Activated CD8-positive, alpha-beta memory T cell treated with anti-CD3 and anti-CD28 coated beads, Interleukin-2, amount 50 U/mL, for 4 hours (primary cell): ENCODE measurements at places on chromosomes 12 and 14.

DNA sequence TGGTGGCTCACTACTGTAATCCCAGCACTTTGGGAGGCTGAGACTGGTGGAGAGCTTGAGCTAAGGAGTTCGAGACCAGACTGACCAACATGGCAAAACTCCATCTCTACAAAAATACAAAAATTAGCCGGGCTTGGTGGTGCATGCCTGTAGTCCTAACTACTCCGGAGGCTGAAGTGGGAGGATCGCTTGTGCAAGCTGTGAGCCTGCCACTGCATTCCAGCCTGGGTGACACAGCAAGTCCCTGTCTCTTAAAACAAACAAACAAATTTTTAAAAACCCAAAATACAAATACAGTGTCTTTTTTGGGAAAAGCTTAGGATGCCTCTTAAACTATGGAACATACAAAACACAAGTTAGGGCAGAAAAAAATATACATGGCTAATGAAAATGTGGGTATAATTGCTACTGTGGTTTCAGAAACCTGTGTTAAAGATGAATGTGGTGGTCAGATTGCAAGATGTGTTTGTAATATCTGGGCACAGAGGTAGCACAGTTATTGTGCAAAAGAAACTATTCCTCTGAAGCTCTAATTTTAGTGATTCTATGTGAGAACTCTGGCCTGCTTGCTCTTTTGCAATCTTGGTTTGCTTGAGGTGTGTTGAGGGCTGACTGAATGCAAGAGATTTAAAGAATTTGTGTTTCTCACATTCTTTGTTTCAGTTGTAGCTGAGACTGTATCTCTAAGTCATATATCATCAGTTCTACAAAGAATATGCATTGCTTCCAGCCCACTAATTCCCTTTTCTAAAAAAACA is 3.9 kb upstream of the HSPA2 start:
- DNase-seq, result no peak

- DNase-seq, result no peak
These were observed 34.6 kb downstream of the ADGRD1 start for GRCh38 chr12:130988261-130988660.

DNA sequence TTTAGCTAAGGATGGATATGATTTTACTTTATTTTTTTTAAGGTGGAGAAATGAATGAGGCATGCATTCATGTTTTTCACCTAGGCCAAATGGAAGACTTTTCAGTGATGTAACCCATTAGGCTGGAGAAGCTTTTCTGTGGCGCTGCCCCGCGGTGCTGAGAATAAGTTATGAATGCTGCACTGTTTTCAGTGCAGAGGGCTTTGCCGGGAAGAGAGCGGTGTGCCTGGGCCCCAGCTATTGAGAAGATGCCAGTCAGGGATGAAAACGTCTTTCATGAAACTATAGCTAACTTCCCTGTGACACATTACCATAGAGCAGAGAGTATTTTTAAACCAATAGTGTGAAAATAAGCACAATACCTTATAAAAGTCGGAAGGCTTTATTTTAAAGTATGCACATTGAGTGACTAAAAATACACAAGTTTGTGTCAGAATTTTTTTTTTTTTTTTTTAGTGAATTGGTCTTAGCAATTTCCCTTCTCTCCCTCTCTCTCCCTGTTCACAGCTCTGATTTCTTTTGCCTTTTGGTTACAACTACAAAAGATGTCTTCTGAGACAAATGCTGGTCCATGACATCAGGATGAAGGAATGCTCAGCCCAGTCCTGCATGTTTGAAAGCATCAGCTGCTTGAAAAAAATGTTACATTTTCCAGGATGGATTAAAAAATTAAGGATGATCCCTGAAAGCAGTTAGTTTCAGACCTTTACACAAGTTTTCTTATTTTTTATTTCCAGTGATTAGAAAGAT is 48.3 kb downstream of the NPAS3 start:
- DNase-seq, result no peak

- DNase-seq, result no peak
These were observed 8.0 kb downstream of the PHB2 start for GRCh38 chr12:6962285-6963015.

DNA sequence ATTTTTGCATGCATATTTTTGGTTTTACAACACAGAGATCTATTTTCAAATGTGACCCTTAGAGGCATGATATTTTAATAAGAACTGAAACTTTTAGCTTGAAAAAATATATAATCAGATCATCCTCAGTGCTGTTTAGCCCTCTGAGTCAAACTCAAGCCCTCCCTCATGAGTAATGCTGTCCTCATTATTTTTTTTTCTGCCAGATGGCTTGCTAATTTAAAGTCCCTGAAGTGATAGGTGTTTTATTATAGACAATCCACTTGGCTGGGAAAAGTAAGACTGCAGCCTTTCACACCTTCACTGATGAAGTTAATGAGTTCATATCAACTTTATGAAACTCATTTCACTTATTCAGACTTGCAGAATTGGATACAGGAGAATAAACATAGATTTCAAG is 227.7 kb downstream of the SLC16A7 start:
- no peak for DNase-seq

DNA sequence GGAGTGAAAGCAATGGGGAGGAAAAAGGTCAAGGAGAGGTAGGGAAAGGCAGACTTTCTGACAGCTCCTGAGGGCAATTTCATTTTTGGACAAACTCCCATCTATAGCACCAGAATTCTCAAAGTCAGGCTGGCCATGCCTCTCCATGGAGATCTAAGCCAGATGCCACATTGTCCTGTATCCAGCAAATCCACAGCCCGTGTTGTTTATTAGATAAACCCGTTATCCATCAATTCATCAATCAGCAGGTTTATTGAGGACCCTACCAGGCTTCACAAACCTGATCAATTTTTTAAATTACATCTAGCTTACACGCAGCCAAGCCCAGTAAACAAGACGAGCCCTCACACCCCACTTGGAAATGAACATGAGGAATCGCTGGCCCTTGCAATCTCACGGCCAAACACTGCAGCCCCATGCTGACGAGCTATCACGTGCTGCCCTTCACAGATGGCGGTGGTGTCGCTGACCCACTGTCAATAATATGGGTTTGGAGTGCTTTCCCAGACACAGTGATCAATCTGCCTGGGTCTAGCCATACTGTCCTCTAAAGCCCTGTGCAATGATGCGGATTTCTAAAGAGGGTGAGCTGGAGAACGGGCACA is 332.9 kb downstream of the DPF3 start:
- DNase-seq, result no peak

DNA sequence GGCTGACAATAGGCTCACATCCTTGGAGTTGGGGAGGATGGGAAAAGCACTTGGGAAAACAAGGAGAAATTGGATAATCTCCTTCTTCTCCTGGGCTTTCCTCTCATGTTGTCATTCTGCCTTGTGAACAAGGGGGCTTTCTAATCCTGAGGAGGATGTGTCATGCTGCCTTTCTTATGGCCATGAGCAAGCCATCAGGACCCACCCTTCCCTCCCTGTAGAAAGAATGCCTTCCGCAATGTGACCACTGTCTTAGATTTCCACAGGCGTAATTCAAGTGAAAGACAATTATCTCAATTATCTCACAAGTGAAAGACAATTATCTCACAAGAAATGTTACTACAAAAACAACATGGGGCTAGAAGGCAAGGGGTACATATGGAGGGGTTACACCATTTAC is 3.0 kb upstream of the OR6S1 start:
- no peak for DNase-seq

GRCh38 chr14:75602503-75602902 is 24.1 kb downstream of the FLVCR2 start:
- DNase-seq, result no peak

DNA sequence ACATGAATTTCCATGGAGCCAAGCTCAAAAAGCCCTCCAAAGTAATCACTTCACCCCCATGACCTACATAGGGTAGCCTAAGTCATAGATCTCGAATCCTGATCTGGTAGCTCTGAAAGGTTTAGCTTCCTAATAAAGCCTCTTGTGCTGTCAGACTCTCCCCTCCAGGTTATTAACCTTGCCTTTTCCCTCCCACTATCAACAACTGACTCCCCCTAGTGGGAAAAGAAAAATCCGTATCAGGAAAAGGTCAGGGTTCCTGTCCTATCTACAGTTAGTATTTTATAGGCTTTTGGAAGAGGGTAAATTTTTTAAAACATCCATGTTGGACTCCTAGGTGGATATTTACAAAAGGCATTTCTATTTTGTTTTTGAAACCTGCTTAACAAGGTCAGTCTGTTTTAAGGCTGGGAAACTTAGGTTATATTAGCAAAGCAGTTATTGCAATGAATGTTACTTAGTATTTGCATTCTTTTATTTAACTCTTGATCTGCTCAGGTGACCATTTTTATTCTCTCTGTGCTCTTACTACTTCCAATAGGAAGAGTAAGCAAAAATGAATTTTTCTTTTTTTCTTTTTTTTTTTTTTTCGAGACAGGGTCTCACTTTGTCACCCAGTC is 8.0 kb downstream of the YY1 start:
- DNase-seq, result no peak

DNA sequence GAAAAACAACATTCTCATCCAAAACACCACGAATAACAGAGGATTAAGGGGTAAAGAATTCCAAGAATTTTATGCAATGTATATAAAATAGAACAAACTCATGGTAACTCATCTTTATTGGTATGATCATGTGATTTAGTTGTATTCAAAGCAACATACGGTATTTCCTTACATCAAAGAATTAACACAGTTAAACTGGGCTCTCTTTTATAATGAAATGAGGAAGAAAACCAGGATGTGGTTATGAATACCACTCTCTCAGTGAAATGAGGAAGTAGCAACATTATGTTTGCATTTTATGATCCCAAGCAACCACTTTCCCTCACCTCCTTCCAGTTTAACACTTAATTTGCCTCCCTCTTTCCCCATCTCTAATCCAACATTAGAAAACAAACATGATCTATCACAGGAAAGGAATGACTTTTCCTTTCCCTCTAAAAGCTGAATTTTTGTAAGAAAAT is 22.9 kb downstream of the SPTLC2 start:
- DNase-seq, result no peak

GRCh38 chr12:9077152-9078031 is 38.3 kb downstream of the A2M start:
- DNase-seq, result no peak

DNA sequence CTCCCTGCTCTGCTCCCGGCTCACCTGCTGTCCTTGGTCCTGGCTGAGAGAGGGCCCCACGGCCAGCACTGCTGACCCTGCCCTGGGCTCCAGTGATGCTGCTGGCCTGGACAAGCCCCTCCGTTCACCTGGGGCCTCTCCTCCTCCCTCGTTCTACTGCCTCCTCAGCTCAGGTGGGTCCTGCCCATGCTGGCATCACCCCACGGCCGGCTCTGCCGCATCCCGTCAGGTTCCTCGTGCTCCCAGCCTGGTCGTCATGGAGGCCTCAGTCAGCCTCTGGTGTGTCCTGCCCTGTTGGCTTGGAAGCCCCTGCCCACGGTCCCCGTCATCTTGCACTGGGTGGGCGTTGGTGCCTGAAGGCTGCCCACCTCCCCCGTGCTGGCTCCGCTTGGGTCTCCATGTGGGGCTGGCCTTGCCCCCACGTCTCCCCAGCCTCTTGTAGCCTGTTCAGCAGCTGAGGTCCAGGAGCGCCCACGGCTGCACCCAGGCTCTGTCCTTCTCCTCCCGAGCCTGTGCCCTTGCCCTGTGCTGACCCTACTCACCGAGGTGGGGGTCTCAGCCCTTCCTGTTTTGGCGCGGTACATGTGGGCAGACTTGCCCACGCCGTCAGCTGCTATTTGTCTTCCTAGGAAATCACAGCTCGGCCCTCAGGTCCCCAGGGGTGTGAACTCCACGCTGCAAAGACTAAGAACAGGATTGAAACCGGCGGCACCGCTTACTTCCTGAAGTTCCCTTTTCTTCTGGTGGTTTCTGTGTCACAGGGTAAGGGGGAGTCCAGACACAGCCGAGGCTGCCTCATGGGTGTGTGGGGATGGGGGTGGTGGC is 121.6 kb downstream of the TMEM121 start:
- no peak for DNase-seq

DNA sequence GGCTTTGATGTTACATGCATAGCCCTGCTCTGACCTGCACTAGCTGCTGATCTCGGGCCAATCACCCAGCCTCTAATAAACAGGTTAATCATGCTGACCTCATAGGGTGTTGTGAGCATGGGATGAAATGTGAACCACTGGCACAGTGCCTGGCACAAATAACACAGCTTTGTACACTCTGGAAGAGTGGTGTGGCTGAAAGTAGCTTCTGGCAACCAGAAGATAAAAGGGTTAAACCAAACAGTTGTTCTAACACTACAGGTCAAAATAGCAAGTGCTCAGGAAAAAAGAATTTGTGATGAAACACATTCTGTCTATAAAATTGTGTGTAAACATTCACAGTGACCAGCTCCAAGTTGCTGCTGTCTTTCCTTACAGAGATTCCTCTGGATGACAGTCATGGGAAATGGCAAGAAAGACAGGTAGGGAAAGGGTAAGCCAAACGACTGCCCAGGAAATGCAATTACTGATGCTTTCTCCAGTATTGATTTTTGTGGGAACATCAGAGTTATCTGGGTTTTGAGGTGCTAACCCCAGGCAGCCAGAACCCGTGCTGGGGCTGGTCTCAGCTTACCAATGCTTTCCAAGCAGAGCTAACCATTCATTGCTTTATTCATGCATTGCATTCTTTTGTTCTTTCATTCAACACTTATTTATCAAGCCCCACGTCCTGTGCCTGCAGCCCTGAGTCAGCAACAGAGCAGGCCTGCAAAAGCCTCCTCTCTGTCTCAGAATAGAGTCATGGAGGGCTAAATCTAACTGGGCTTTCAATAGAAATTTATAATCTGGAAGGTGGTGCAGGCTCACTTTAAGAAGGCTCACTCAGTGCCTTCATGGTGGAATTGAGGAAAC is 38.1 kb upstream of the CAPRIN2 start:
- DNase-seq, result no peak

- no peak for DNase-seq
These were observed 57.9 kb upstream of the GPR68 start for GRCh38 chr14:91302391-91302790.

DNA sequence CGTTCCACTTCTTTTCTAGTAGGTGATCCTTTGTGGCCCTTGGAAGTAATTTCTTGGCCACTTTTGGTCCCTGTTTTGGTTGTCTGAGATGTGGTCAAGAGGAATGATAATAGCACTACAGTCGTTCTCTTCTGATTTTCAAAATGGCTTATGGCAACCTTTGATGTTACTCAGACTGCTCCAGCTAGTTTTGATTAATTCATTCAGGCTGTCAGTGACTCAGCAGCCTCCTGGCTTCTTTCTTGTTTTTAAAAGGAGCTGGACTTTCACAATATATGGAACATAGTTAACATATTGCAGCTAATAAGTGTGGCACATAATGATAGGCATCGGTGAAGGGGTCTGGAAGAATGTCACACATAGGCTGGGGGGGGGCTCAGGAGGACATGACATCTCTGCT is 47.3 kb downstream of the WDR20 start:
- DNase-seq, result no peak

- DNase-seq, result no peak
These were observed 26.3 kb downstream of the ATP2A2 start for GRCh38 chr12:110307372-110307771.

DNA sequence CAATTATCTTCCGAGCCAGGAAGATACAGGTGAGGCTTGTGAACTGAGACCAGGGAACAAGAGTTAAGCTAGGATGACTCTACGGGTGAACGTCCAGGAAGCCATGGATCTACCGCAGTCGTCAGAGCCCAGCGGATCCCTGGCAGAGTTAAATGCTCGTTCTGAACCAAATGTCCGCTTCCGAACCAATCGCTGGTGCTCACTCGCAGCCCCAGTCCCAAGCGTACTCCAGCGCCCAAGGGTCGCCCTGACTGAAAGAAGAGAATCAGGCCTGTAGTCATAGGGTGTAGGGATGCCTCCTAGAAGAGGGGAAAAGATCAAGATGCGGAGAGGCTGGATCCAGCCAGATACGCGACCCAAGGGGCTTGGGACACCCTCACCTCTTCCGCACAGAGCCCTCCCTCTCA is 283 bp downstream of the VIPAS39 start:
- no peak for DNase-seq
